ENCODE measurements at places on chromosomes 1 and 21. TPM values are rescaled to one million over a fixed set of nuclear protein-coding genes. Genes with fewer than 3 reads are reported as not detected.

Gene LINGO4
- total RNA-seq, result 0.52 TPM

Gene CCDC181
- 0.47 TPM for total RNA-seq

Gene PRMT6
- total RNA-seq, result 19.1 TPM

Gene ELOVL1
- 26.1 TPM for total RNA-seq

Gene PADI3
- 0.09 TPM for total RNA-seq

- no peaks in the 10 kb centered on the region for H3K27me3 ChIP-seq
- DNase-seq, result no peak
- H3K36me3 ChIP-seq, result peaks cover 3% of the 10 kb centered on the region
- H3K4me3 ChIP-seq, result no peak overlapping the region
- H3K4me1 ChIP-seq, result no peaks in the 10 kb centered on the region
- no peak overlapping the region for H3K27ac ChIP-seq
Measured at GRCh38 chr1:117501281-117501680, 104.6 kb upstream of the TENT5C start.

GRCh38 chr1:17661546-17662157 is 93.5 kb upstream of the ACTL8 start:
- no peak overlapping the region for H3K4me3 ChIP-seq
- no peaks in the 10 kb centered on the region for H3K36me3 ChIP-seq
- H3K27me3 ChIP-seq, result no peaks in the 10 kb centered on the region
- H3K27ac ChIP-seq, result no peak overlapping the region
- no peaks in the 10 kb centered on the region for H3K4me1 ChIP-seq
- no peak for DNase-seq

- no peaks in the 10 kb centered on the region for H3K36me3 ChIP-seq
- no peaks in the 10 kb centered on the region for H3K27me3 ChIP-seq
- no peak overlapping the region for H3K27ac ChIP-seq
- H3K4me1 ChIP-seq, result peaks cover 6% of the 10 kb centered on the region
Measured at GRCh38 chr1:31390071-31390470, 17.2 kb upstream of the FABP3 start.

DNA sequence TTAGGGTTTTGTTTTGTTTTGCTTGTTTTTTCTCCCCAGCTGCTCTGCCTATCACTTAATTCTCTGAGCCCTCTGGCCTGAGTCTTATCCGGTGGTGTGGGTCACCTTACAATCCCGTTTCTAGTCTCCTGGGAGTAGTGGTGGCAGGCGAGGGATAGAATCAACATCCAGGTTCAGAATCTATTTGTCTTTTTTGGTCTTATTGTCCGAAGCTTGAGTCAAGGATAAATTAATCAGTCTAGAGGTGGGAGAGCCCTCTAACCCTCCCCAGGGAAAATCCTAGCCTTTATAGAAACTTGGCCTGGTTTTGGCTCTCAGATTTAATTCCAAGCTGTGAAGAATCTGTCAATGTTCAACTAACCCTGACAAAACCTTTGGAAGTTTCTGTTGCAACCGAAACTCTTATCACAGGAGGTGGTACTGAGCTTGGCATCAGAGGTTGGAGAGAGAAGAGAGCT is 246.3 kb downstream of the FGGY start:
- no peak overlapping the region for H3K27ac ChIP-seq
- no peak for DNase-seq
- no peaks in the 10 kb centered on the region for H3K36me3 ChIP-seq

- H3K27me3 ChIP-seq, result no peaks in the 10 kb centered on the region
- peaks cover 18% of the 10 kb centered on the region for H3K4me1 ChIP-seq
- H3K4me3 ChIP-seq, result no peak overlapping the region
- no peak overlapping the region for H3K27ac ChIP-seq
- H3K36me3 ChIP-seq, result no peaks in the 10 kb centered on the region
Measured at GRCh38 chr1:3687504-3687903, 35.2 kb downstream of the TP73 start.

GRCh38 chr1:3377166-3377565 is 77.3 kb upstream of the ARHGEF16 start:
- H3K27me3 ChIP-seq, result peaks cover 2% of the 10 kb centered on the region
- DNase-seq, result no peak
- peaks cover 11% of the 10 kb centered on the region for H3K4me1 ChIP-seq
- no peaks in the 10 kb centered on the region for H3K36me3 ChIP-seq
- H3K27ac ChIP-seq, result no peak overlapping the region

- no peak overlapping the region for H3K4me3 ChIP-seq
- H3K27ac ChIP-seq, result no peak overlapping the region
- no peaks in the 10 kb centered on the region for H3K36me3 ChIP-seq
- no peak for DNase-seq
Measured at GRCh38 chr21:37392441-37392840, 25.9 kb downstream of the DYRK1A start.

DNA sequence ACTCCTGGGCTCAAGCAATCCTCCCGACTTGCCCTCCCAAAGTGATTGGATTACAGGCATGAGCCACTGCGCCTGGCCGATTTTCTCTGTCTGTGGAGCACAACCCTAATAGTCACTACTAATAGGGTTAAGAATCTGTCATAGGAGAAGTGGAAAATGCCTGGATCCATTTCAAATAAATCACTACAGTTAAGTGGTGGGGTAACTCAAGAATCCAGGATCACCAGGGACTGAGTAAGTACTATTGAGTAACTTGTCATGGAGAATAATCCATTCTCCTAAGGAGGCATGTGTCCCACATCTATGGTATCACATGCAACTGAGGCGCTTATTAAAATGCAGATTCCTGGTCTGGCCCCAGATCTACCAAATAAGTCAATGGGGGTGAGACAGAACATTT is 53.2 kb downstream of the OPTC start:
- no peak overlapping the region for H3K27ac ChIP-seq
- H3K4me3 ChIP-seq, result no peak overlapping the region

DNA sequence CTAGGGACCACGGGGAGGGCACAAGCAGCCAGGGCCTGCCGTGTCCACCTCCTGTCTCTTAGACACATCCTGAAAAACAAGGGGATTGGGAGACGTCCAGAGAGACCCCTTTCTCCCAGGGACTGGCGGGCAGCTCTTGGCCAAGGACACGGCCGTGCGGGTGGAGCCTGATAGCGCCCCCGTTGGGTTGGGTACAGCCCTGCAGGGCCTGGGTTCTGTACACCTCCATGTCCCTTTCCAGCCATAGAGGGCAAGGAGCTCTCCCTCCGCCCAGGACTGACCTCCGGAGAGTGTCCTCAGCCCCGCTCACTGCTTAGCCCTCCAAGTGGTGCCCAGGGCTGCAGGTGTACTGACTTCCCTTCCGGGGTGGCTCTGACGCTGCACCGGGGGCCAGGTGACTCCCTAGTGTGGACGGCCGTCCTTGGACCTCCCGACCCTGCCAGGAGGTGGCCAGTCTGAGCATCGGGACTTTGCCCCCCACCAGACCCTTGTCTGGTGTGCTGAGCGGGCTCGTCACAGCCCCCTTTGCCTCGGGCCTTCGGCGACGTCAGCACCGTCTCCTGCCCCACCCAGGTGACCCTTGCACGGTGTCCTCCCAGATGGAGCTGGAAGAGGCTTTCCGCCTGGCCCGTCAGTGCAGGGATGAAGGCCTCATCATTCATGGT is 5.8 kb downstream of the PRKCZ start:
- H3K36me3 ChIP-seq, result no peaks in the 10 kb centered on the region
- no peak overlapping the region for H3K27ac ChIP-seq
- H3K27me3 ChIP-seq, result peaks cover 14% of the 10 kb centered on the region

Measured in thymus (tissue), 14 donors.